LoVo (cell line): ENCODE measurements at places on chromosomes 3 and 15.

DNA sequence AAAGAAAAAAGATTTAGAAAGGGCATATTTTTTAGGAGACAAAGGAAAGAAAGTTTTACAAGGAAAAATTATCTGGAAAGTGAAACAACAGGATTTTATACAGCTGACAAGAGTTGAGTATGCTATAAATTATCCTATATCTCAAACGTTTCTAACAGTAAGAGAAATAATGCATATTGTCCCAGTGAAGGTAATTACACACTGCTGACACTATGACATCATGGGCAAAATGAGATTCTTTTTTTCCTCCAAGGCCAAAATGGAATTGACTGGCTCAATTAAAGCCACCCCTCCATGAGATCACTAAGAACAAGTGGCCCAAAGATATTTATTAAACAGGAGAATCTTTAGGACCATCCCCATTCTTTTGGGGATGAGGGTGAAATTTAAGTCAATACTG, 72.0 kb upstream of the CDIN1 start:
- DNase-seq: no peak

DNA sequence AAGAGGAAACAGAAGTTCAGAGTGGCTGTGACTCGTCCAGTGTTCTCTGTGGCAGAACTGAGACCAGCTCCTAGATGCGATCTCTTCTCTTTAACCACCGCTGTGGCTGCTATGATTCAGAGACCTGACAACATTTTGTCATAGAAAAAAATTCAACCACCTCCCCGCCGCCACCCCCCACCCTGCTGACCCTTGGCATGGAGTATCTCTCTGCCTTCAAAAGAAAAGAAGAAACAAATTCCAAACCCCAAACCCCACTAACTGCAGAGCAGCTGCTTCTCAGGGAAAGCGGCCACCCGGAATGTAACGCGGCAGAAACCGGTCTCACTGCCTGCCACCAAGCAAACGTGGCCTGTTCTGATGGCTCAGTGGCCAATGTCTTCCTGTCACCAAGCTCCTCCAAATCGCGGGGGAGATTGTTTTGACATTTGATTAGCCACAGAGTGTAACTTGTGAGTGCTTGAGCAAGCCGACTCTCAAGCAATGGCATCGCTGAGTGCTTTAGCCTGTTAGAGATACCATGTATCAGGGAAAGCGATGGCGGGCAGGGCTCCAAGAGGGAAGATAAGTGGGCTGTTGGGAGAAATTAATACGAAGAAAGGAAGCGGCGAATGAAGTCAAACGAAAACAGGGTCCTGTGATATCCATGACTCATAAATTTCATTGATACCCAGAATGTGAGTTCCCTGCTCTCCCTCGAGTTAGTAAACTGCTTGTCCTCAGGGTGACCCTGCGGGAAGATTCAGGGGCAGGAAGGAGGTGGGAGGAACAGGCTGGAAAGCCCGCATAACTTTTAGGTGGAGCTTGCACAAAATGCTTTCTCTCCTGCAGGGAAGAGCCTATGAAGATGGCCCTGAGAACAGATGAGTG, 44.8 kb upstream of the TLE3 start:
- DNase-seq: no peak

DNA sequence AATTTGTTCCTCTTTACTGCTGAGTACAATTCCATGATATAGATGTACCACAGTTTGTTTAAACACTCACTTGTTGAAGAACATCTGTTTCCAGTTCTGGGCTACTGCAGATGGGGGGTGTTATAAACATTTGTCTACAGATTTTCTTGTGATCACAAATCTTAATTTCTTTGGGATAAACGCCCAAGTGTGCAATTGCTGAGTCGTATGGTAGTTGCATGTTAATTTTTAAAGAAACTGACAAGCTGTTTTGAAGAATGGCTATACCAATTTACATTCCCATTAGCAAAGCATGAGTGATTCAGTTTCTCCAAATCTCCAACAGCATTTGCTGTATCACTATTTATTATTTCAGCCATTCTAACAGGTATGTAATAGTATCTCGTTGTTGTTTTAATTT, 242.0 kb upstream of the MRPL3 start:
- no peak for DNase-seq

GRCh38 chr3:7788881-7789280, 712.7 kb upstream of the LMCD1 start:
- no peak for DNase-seq

GRCh38 chr3:167406876-167407492, 26.9 kb upstream of the ZBBX start:
- peak; percentile 47 for DNase-seq

DNA sequence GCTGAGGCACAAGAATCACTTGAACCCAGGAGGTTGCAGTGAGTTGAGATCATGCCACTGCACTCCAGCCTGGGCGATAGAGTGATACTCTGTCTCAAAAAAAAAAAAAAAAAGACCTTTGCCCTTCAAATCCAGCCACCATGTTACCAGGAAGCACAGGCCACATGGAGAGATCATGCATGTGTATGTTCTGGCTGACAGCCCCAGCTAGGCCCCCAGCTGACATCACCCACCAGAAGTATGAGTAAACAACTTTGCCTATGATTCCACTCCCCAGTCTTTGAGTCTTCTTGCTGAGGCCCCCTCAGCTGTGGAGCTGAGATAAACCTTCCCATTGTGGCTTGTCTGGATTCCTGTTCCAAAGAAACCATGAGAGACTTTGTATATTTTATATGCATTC, 3.3 kb upstream of the ARIH2 start:
- DNase-seq: no peak

GRCh38 chr3:131630807-131631206, 128.0 kb upstream of the MRPL3 start:
- no peak for DNase-seq

DNA sequence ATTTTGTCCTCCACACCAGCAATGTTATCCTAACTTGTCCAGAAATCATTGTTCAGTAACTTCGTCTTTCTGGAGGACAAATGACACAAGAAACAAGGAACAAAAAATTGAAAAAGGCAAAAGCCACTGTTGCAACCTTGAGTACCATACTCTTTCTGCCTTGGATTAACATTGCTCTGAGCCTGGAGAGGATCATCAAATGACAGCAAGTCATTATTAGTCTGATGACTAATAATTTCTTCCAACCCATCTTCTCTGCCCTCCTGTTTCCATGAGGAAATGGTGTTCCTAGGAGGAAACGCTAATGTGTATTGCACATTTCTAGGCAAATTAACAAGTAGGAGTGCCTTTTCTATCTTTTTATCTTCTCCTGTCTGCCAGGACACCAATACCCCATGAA, 153.9 kb downstream of the PCCB start:
- no peak for DNase-seq

DNA sequence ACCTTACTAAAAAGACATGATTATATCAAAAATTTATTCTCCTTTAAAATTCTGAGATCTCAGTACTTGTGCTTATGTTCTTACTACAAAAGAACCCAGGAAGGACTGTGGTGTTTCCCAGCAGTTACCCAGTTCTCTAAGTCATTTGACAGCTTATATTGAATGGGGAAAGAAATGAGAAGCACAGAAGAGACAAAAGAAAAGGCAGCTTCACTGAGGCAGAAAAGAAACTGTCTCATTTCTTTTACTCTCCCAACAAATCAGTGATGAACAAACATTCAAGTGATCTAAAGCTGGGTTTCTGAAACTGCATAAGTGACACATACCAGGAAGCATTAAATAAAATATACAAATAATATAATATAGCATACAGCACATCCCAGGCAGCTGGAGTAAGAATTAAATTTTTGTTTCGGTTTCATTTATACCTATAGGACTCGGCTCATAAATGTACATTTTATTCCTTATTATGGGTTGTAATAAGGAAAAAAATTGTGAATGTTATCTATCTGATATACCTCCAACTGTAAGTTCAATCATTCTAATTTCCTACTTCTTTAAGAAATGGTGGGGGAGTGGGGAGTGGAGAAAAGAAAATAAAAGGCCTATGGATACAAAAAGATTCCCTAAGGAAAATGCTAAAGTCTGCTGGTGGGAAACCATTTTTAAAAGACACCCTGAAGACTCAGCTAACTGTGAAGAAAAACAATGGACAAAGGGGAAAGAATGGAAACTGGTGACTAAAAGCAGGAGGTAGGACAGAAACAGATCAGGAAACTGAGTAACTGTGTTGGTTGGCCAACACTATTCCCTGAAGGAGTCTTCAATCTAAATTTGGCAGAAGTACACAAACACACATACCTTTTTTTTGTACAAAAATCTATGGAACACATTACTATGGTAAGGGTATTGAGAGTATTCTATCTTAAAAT, 156.8 kb downstream of the TBC1D5 start:
- DNase-seq: no peak

GRCh38 chr3:106103383-106103782, 234.6 kb upstream of the CBLB start:
- no peak for DNase-seq

DNA sequence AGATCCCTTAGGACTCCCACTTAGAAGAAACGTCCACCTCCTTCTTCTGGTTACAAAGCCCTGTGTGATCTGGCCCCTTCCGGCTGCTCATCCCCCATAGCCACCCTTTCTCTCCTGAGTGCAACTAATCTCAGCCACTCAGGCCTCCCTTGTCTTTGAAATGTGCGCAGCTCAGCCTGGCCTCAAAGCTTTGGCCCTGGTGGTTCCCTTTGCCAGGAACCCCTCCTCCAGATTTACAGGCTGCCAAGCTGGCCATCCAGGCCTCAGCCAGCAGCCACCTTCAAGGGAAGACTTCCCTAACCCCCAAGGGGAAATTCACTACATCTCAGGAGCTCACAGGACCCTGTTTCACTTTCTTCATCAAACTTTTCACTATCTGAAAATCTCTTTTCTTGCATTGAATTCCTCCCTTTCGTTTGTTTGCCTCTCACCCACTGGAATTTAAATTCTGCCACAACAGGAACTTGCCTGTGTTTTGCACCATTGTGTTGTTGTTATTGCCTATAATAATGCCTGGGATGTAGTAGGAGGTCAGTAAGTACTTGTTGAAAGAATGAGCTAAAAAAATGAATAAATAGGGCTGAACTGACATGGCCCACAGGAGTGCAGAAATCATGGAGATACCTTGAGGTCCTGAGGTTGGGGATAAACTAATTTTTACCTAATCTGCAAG, 109.5 kb upstream of the PFN2 start:
- DNase-seq: no peak

DNA sequence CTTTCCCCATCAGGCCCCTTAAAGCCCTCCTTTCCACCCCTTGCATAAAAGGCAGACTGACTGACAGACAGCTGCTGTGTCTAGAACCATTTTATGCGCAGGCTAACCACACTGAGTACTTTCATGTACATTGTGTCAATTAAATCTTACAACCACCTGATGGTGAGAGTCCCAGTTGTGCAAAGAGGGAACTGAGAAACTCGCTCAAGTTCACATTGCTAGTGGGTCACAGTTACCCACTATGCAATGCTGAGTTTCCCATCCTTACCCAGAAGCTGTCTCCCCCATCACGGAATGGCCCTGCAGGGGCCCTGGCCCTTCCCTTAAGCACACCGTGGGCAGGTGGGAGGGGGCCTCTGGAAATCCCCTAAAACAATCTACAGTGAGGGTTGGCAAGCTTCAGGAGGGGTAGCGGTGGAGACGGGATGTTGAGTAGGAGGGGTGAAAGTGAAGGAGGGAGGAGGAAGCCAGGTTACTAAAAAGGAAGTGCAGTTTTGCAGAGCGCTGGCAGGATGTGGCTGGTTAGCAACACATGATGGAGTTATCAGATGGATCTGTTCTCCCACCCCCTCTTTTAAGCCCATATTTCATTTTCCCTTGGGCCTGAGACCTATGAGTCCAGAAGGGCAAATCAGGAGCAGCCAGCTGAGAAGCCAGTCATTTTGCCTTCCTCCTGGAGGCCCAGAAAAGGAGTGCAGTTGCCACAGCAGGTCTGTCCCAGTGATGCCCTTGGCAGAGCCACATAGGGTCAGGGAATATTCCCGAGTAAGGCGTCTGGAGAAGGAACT, 30.0 kb downstream of the STARD5 start:
- no peak for DNase-seq

DNA sequence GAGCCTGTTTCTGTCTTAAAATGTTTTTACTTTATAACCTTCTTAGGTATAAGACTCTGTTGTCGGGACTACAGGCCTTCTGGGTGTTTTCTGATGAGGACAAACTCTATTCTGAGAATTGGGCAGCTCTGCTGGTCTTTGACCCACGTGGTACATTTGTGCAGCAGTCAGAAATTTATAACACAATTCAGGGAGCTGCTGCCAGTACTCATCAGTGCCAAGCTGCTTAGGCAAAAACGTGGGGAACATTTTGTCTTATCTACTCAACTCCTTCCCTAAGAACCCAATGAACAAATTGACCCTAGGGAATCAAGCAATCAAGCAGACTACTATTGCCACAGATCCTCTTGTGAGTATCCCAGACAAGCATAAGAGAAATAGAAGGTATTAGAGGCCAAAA, 180.7 kb upstream of the PDZRN3 start:
- DNase-seq: no peak

- no peak for DNase-seq
Measured at GRCh38 chr3:174310475-174310983, 548.6 kb upstream of the NAALADL2 start.

DNA sequence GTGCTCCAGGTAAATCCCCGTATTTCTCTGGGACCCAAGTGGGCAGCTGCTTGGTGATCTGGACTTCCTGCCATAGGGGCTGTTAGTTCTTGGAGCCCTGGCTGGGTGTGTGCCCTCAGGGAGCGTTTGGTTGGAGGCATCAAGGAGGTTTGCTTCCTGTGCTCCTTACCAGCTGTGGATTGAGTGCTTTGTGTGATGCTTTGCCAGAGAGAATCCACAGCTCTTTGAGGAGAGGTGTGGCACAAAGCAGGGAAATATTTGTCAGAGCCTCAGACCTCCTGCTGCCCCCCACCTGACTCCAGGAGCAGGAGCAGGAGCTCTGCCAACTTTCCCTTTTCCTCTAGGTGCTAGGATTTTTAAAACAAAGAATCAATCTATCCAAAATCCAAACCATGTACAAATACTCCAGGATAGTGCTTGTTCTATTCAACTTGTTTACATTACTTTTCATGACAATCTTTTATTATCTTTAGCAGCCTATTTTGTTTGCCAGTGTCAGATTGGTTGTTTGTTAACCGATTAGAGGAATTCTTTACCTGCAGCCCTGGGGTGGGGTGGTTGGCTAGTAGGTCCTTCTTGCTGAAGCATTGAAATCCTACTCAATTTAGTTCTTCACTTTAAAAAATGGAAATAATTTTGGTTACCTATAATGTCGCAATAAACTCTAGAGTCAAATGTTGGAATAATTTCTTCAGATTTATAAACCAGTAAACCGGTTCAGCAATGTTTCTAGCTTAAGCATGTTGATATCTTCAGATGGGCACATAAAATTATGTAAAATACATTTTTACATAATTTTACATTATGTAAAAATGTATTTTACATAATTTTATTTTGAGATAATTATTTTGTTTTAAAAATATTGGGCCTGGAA, 2.5 kb downstream of the CTDSPL start:
- DNase-seq: peak; percentile 48

DNA sequence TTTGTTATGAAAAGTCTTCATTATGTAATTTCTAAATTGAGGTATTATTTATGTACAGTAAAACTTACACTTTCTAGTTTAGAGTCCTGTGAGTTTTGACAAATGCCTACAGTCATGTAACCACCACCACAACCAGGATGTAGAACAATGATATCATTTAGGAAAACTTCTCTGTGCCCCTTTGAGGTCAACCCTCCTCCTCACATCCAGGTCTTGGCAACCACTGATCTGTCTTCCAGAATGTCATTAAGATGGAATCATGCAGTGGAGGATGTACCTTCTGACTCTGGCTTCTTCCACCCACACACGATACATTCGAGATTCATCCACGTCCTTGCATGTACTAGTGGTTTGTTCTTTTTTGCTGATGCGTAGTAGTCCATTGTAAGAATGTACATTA, 23.2 kb downstream of the MINAR1 start:
- DNase-seq: no peak
